ENCODE measurements at places on chromosomes 12 and 14.

DNA sequence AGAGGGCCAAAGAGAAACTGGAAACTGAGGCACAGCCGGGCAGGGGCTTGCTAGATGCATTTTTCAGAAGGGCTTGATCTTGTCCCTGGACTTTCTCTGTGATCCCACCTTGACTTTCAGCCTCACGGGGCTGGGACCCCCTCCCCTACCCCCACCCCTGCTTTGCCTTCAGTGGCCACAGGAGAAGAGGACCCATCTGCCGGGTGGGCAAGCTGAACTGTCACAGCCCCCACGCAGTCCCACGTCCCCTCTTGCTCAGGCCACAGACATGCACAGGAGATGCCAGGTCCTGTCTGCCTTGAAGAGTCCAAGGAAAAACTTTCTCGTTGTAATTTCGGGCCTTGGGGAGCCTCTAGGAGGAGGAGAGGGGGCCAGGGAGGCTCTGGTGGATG lies 158.9 kb downstream of the KIF26A start:
- no peak for DNase-seq

DNA sequence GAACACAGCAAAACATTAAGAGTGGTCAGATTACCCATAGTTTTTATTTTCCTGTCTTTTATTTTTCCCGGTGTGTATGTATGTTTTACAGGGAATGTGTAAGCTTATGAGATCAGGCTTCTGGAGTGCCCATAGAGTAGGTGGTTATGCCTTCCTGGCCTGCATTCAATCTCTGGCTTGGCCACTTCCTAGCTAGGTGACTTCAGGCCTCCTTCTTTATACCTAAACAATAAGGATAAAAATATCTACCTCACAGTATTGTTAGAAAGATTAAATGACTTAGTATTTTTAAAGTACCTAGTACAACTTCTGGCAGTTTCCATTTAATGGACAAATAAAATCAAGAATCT lies 42.4 kb downstream of the ITPR2 start:
- peak; percentile 49 for DNase-seq

GRCh38 chr14:104813286-104813685 lies 12.4 kb downstream of the ZBTB42 start:
- no peak for DNase-seq

DNA sequence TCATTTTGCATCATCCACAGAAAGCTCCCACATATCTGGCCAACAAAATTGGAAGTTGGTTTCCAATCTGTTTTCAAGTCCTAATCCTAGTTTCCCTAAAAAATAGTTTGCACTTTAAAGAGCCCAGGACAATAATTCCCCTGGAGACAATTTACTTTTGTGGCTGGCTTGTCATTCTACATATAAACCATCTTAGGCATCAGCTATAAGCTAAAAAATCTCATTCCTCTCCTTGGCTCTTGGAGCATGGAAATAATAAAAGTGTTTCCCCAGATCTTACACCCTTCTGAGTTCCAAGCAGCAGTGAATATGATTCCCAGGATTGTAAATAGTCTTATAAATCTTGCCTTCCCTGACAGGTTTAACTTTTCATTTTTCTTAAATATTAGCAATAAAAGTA lies 89.1 kb upstream of the NUDT4 start:
- DNase-seq: no peak

- DNase-seq: no peak
Observed at GRCh38 chr14:87999277-87999676, 5.7 kb upstream of the GPR65 start.

DNA sequence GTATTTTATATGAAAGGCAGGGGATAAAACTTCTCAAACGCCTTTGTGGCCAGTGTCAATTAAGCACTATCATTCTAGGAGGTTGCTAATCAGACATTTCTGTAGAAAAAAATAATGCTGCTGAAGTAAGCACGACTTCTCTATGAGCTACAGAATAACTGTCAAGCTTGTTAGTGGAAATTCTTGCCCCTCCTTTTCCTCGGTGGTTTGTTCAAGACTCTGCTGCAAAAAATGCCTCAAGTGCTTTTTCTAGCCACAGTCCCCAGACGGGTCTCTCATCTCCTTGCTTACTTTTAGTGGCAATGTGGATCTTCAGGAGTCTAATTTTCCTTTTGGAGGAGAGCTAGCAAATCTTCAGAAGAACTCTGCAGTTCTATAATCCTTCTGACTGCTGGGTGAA lies 452.0 kb downstream of the FUT8 start:
- DNase-seq: no peak

- no peak for DNase-seq
Observed at GRCh38 chr12:57219993-57220754, 3.6 kb downstream of the NXPH4 start.

Measured in endothelial cell of umbilical vein (primary cell).